ENCODE measurements at places on chromosomes 16 and 17. TPM values are rescaled to one million over a fixed set of nuclear protein-coding genes. Genes with fewer than 3 reads are reported as not detected.

MAPT gene
- total RNA-seq: 14.1 TPM

GRCh38 chr17:37737971-37738370 is 6.9 kb downstream of the HNF1B start:
- DNase-seq: no peak

GRCh38 chr17:4719684-4720221 is 9.3 kb downstream of the ARRB2 start:
- DNase-seq: peak; percentile 32

STAT5B gene
- total RNA-seq: 63.7 TPM

- no peak for DNase-seq
Observed at GRCh38 chr16:15690296-15690695, 40.3 kb downstream of the NDE1 start.

DNA sequence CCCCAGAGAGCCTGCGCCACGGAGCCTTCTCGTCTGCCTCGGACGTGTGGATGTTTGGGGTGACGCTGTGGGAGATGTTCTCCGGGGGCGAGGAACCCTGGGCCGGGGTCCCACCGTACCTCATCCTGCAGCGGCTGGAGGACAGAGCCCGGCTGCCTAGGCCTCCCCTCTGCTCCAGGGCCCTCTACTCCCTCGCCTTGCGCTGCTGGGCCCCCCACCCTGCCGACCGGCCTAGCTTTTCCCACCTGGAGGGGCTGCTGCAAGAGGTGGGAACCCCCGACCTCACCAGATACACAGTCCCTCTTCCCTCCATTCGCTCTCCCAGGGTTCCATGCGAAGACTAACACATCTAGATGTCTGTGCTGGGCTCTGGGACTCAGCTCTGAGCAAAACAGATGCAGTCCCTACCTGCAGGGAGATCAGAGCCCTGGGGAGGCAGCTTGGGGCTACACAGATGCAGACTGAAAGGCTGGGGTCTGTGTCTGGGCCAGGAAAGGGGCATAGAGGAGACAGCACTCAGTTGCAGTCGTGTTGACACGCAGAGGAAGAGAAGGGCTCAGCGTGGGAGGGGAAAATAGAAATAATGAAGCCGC is 3.7 kb downstream of the TNK1 start:
- no peak for DNase-seq

PKMYT1 gene
- total RNA-seq: 12.2 TPM

UTS2R gene
- 5.8 TPM for total RNA-seq

GRCh38 chr16:85461814-85462713 is 151.1 kb upstream of the GSE1 start:
- DNase-seq: peak; percentile 75

- no peak for DNase-seq
Observed at GRCh38 chr16:11038777-11039176, 94.4 kb downstream of the CLEC16A start.

DNA sequence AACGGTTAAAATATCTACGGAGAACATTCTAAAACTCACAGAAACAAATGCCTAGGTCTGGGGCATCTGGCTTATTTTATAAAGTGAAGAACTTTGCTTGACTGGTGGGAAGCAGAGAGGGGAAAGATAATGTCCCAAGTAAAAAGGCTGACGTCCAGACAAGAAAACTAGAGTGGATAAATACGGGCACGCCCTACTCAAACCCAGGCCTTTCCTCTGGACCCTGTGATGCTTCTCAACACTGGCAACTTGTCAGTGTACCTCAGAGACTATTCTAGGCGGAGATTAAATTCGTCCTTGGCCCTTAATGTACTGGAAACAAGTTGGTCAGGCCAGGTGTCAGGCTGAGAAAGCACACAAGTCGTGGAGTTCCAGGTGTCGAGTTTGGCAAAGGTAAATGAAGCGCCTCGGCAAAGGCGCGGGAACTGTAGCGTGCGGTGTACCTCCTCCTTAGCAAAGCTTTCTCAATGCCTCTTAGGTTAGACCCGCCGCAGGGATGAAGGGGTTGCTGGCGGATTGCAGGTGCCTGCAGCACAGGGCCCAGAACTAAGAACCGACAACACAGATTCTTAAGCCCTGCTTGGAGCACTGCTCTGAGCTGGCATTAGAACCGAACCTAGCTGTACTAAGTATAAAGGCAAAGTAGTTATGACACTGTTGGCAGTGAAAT is 668 bp upstream of the UNK start:
- DNase-seq: no peak

DNA sequence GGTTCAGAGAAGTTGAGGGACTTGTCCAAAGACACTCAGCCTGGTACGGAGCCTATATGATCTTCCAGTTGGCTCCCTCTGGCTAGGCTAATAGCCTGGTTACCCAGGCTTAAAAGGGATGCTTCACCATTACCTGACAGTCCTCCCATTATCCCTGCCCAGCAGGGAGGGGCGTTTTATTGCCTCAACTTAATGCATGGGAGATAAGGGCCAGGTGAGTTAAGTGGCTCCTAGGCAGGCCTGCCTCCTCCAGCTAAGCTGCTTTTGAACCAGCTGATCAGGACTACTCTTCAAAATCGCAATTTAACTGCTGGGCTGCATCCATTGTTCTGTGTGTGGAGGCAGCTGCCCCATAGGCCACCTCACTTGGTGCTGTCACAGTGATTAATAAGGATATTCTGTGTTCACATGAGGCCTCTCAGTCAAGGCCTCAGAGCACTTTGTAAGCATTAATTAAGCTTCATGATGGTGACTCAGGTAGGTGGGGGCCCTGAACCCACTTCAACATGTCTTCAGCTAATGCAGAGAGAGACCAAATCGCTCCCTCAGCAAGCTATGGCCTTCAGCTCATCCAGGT is 27.9 kb downstream of the SMPD3 start:
- no peak for DNase-seq

DNA sequence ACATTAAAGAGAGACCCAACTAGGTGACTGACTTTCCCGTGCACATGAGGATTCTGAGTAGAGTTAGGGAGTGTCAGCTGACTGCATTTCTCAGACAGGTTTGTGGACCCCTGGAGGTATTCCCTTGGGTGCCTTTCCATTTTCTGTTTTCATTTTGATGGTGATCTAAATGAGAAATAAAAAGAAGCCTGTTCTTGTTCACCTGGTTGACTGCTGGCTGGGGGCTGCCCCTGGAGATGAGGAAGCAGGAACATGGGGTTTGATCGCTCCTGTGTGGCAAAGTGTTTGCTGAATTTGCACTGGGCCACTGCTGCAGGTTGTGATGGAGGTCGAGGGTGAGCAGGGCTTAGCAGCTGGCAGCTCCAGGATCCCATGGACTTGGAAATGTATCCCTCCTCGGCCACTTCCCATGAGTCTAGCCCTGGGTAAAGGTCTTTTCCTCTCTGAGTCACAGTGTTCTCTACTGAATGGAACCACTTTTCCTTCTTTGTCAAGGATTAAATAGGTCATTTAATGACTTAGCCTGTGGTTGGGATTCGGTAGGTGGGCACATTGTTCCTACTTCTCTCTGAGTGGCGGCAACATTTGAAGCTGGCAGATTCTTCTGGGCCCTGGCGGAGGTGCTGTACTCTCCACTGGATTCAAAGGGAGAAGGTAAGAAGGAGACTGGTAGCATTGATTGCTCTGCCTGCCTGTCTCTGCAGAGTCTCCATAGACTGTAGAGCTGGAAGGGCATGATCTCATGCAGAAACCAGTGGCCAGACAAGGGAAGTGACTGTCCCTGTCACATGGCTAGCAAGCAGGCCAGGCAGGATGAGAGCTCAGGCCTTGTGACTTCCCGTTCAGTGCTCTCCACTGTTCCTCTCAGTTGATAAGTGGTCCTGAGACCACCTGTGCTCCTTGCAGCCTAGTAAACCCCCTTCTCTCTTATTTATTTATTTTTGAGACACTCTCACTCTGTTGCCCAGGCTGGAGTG is 17.9 kb downstream of the SNX29 start:
- DNase-seq: no peak

GRCh38 chr16:24609740-24610415 is 70.5 kb downstream of the RBBP6 start:
- peak; percentile 82 for DNase-seq

DNA sequence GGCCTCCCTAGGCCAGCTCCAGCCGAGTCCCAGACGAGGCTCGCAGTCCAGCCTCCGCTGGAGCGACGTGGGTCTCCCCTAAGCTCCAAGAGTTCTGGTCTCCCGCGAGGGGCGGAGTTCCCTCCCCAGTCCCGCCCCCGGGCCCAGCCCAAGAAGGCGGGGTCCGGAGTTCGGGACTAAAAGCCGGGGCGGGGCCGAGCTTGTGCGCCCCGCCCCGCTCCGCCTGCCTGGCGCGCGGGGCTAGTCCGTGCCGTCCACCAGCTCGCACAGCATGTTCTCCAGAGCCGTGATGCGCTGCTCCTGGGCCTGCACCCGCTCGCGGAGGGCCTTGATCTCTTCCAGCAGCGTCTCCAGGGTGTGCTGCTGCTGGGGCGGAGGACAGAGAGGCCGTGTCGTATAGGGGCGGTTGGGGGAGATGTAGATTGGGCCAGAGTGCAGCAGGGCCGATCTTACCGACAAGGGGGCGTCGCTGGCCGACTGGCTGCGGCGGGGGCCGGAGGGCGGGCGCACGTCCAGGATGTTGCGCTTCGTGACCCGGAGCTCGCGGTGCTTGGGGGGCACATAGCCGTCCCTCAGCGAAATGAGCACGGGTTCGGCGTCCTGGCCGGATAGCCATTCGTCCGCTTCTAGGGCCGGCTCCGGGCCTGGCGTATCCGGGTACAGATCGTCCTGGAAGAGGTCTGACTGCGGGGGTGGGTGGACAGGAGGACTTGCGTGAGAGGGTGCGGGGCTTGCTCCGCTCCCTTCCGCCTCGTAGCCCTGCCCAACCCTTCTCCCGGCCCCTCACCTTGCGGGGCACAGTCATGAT is 7.0 kb downstream of the CORO6 start:
- peak; percentile 93 for DNase-seq

IRX5 gene
- 1.8 TPM for total RNA-seq

GUCY2D gene
- not detected for total RNA-seq

- no peak for DNase-seq
Observed at GRCh38 chr17:37774504-37774903, 29.6 kb upstream of the HNF1B start.

DNA sequence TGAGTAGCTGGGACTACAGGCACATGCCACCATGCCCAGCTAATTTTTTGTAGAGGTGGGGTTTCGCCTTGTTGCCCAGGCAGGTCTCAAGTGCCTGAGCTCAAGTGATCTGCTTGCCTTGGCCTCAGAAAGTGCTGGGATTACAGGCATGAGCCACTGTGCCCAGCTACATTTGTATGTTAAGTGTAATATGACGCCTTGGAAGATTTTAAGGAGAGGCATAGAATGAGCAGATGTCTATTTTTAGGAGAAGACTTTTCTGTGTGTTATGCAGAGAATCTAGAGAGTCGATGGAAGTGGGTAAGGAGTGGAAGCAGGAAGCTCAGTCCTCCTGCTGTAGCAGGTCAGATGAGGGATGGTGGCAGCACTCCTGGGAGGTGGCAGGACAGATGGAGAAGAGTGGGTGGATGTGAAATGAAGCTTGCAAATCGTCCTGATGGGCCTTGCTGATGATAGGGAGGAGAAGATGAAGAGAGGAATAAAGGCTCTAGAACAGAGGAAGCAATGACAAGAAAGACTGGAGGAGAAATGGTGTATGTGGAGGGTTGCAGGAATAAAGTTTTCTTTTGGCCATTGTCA is 125.3 kb downstream of the SHISA6 start:
- peak; percentile 39 for DNase-seq

ABCA9 gene
- 24.4 TPM for total RNA-seq

CACNG1 gene
- 44.4 TPM for total RNA-seq

DNA sequence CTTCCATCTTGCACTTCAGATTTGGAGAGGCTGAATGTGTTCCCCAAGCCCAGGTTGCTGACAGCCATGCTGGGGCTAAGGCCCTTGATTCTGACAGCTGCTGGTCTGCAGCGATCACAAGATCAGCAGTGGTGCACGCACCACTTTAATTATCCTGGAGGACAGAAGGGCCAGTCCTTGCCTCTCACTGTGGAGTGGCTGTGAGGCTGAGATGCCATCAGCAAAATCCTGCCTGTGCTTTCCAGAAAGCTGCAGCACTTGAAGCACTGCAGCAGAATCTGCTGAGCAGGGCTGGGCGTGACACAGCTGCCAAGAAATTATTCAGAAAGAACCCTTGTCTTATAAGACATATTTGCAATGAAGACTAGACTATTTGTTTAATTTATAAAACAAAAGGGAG is 37.1 kb downstream of the NUP93 start:
- DNase-seq: peak; percentile 48

DNA sequence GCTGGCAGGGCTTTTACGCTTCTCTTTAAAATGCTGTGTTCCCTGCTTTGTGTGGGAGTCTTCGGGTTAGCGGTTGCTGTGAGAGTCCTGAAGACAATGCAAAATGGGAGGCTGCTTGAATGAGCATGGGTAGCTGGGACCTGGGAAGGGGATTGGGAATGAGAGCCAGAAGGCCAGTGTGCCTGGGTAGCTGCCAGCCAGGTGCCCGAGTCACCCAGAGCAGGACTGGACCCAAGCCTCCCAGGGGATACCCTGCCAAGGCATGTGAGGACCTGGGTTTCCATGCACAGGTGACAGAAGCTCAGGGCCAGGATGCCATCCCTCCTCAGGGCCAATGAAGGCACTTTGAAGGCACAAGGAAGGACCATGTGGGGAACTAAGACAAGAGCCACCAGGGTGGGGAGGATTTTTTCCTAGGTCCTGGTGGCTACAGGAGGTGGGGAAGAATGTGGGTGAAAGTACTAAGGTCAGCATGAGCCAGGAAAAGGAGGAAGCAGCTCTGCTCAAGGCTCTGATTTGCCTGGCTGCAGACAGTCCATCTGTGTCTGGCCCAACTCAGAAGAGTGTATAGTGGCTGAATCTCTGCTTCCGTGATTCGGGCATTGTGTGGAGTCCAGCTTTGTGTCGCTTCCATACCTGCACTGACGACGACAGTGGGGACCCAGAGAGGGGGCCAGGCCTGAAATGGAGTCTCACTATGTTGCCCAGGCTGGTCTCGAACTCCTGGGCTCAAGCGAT is 20.5 kb downstream of the TMEM94 start:
- no peak for DNase-seq

DNA sequence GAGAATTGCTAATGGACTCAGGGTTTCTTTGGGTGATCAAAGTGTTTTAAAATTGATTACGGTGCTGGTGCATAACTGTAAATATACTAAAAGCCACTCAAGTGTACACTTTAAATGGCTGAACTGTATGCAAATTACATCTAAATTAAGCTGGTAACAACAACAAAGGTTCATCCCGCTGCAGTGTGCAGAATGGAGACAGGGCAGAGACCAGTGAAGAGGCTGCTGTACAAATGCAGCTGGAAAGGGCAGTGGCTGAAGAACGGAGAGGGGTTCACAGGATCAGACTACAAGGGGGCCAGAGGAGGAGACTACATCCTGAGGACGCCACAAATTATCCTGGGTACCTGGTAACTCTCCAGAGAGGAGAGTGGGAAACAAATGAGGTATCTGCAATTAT is 9.0 kb upstream of the ITGAE start:
- DNase-seq: no peak

MT1H gene
- total RNA-seq: not detected

GLTPD2 gene
- not detected for total RNA-seq

- DNase-seq: peak; percentile 86
Observed at GRCh38 chr17:40457964-40458791, 14.9 kb downstream of the IGFBP4 start.

CSH1 gene
- not detected for total RNA-seq

DNA sequence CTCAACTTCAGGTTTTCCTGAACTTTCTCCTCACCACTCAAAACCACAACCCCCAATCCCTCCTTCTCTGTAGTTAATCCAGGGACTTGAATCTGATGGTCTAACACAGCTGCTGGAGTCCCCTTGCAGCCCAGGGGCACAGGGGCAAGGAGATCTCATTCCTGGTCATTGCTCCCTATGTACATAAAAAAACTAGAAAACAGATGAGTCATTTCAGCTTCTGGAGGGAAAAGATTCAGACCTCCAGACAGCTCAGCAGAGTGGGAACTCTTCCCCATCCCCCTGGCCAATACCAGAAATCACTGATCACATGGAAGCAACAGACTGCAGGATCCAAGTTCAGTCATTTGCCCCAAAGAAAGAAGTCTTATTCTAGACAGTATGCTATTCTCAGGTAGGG is 62.1 kb downstream of the DYNLRB2 start:
- no peak for DNase-seq

Measured in tongue (tissue), 3 donors.